GM12864 (cell line): ENCODE measurements at places on chromosomes 12 and 14.

DNA sequence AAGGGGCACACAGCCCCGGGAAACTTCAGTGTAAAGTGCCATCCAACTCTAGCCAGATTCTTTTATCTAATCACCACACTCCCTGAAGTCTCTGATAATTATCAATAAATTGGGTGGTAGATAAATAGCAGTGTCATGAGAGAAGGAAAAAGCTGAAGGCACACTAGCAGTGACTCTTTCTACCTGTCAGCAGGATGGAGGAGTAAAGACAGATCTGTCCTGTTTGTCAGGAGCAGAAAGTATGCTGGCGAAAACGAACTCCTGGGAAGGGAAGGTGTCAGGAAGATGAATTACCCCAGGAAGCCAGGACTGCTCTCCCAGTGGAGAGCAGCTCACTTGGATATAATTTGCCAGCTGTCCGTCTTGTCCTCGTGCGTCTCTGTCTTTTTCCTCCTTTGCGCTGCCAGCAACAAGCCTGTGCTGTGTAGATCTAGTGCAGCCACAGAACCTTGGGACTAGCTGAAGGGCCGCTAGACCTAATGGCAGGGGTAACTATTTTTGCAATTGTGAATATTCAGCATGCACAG is 981.9 kb downstream of the DIO2 start:
- no peak for DNase-seq

- DNase-seq, result no peak
Observed at GRCh38 chr12:18320036-18320617, 58.8 kb downstream of the PIK3C2G start.

GRCh38 chr12:10363914-10364814 is 25.7 kb downstream of the KLRK1 start:
- DNase-seq, result peak; percentile 36

DNA sequence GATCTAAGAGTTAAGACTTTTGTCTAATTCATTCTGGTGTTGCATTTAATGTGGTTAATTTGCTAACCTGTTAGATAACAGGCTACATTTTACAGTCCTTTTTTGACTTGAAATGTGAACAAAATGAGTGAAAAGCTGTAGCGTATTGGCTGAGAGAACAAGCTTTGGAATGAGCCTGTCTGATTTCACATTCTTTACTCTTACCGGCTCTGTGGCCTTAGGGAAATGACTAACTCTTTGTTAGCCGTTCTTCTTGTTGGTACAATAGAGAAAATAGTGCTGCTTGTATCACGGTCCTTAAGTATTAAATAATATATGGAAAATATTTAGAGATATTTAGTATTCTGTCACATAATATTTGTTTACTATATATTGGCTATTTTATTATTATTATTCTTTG is 1.9 kb downstream of the MNAT1 start:
- DNase-seq, result no peak
